ENCODE measurements at places on chromosomes 5 and 9. TPM values are rescaled to one million over a fixed set of nuclear protein-coding genes. Genes with fewer than 3 reads are reported as not detected.

CDH10 gene
- not detected for polyA plus RNA-seq

ZNF454 gene
- polyA plus RNA-seq: 3.2 TPM

SLC6A18 gene
- polyA plus RNA-seq: not detected

LRRC8A gene
- 37.3 TPM for polyA plus RNA-seq

PCDHGB2 gene
- polyA plus RNA-seq: 0.87 TPM

ZNF483 gene
- polyA plus RNA-seq: 8.0 TPM

PCDHA4 gene
- 1.8 TPM for polyA plus RNA-seq

CNTNAP3 gene
- polyA plus RNA-seq: 2.6 TPM

GOLPH3 gene
- 61.7 TPM for polyA plus RNA-seq

IL5 gene
- polyA plus RNA-seq: not detected

SLC6A19 gene
- not detected for polyA plus RNA-seq

ZNF474 gene
- polyA plus RNA-seq: not detected

PTGDS gene
- polyA plus RNA-seq: 3.1 TPM

FOXD4 gene
- polyA plus RNA-seq: not detected

GALNT12 gene
- 14.0 TPM for polyA plus RNA-seq

STPG3 gene
- not detected for polyA plus RNA-seq

RGS3 gene
- 14.2 TPM for polyA plus RNA-seq

PCDHGA2 gene
- polyA plus RNA-seq: 0.17 TPM

COX7C gene
- polyA plus RNA-seq: 5,583 TPM

EIF4EBP3 gene
- 21.5 TPM for polyA plus RNA-seq

NPM1 gene
- 3,980 TPM for polyA plus RNA-seq

RMND5B gene
- 47.5 TPM for polyA plus RNA-seq

NR5A1 gene
- not detected for polyA plus RNA-seq

TLX3 gene
- not detected for polyA plus RNA-seq

ZBTB34 gene
- 6.4 TPM for polyA plus RNA-seq

PCDHGC5 gene
- 0.16 TPM for polyA plus RNA-seq

HBEGF gene
- polyA plus RNA-seq: 2.3 TPM

LMX1B gene
- 0.05 TPM for polyA plus RNA-seq

DHX29 gene
- polyA plus RNA-seq: 118 TPM

PHYHD1 gene
- 16.8 TPM for polyA plus RNA-seq

NTRK2 gene
- polyA plus RNA-seq: not detected

ZFP37 gene
- polyA plus RNA-seq: 1.5 TPM

TSSK1B gene
- polyA plus RNA-seq: not detected

Data from GM23338 (cell line).